ENCODE measurements at places on chromosomes 6 and 20.

GRCh38 chr6:79687759-79688158 lies 56.6 kb downstream of the SH3BGRL2 start:
- no peak for DNase-seq

- DNase-seq: no peak
Measured at GRCh38 chr20:44211177-44212039, 837 bp upstream of the OSER1 start.

DNA sequence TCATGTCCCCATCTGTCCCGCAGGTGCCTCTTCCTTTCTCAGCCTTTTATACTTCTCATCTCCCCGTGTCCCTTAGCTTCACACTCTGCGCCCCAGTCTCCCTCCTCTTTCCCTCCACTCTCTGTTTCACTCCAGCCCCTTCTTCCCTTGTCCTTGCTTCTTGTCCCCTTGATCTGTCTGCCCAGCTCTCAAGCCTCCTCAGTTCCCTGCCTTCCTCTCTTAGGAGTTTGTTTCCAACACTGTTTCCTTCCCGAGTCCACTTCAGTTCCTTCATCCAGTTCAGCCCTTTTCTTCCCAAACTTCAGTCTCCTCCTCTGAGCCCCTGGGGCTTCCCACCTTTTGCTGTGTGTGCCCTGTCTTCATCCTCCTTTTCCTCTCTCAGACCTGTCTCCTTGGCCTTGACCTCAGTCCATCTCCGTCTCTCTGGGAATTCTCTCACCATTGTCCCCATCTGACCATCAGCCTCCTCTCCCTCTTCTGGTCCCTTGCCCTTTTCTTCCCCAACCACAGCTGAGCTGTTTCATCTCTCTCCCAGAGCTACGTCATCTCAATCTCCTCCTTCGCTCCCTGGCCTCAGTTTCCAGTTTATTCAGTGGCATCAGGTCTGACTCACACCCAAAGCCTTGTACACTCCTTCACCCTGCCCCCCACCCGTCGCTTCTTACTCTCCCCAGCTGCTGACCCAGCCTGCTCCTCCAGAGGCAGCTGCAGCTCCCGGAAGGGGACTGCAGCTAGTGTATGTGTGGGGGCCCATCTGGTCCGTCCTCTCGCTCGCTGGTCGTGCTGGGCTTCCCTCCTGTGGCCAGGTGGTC lies 2.7 kb upstream of the DDR1 start:
- no peak for DNase-seq

DNA sequence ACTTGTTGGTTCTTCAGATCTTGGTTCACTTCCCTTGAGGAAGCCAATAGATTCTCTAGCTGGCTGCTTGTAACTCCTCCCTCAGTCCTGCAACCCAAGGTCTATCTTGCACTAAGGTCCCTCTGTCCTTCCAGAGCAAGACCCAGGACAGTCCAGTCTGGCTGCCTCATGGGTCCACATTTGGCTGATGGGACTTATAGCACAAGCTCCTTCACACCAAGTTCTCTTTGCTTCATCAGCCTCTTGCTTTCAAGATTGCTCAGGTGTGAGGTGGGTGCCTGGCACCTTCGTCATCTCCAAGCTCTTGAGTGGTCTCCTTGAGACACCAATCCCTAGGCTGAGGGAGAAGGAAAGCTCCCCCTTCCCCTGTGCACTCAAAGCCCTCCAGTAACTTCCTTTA lies 28.3 kb downstream of the NSFL1C start:
- no peak for DNase-seq
